ENCODE measurements at places on chromosomes 1 and 21. TPM values are rescaled to one million over a fixed set of nuclear protein-coding genes. Genes with fewer than 3 reads are reported as not detected.

TBX19 gene
- 0.43 TPM for total RNA-seq

OR2T11 gene
- total RNA-seq: not detected

OR2T2 gene
- total RNA-seq: not detected

GJA5 gene
- total RNA-seq: 11.3 TPM

MAN1C1 gene
- total RNA-seq: 19.5 TPM

DNA sequence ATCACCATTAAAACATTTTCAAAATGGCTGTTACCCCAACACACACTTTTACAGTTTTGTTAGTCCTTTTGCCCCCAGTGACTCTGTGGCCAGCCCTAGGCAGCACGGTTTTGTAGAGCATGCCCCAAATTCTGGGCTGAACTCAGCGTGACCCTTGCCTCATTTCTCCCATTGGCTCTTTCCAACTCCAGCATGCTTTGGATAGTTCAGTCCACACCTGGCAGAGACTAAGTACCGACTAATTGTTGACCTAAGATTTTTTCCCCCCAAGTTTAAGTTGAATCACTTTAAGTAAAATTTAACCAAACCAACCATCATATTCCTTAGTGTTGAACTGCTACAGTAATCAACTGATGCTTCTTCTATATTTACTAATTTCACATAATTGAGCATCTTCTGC lies 62.4 kb upstream of the LRRC8B start:
- DNase-seq: no peak

DNA sequence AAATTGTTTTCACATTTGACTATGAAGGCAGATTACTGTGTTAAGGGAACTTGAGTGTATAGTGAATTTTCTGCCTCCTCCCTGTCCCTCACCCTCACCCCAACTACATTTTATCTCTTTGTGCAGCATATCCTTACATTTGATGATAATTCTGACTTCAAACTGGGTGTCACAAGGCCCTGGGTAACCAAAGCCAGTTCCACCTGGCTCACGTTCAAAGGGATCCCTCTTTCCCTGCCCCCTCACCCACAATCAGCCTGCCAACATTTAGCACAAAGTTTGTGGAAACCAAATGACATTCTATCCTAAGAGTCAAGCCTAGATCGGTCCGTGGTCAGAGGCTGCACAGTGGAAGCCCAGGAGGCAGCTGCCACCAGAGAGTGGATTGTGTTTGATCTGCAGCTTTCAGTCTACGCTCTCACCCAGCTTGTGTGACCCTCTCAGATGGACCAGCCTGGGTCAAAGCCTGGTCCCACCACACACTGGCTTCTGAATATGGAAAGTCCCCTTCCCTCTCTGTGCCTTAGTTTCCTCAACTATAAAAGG lies 10.3 kb downstream of the KIAA0040 start:
- no peak for DNase-seq

- no peak for DNase-seq
Measured at GRCh38 chr1:164511001-164511705, 47.8 kb upstream of the PBX1 start.

GRCh38 chr1:178768423-178768822 lies 43.4 kb downstream of the RALGPS2 start:
- no peak for DNase-seq

RNASEL gene
- 2.9 TPM for total RNA-seq

- no peak for DNase-seq
Measured at GRCh38 chr1:186426118-186426517, 34.8 kb downstream of the PDC start.

FAM151A gene
- 1.5 TPM for total RNA-seq

CCDC30 gene
- total RNA-seq: 1.9 TPM

ZZZ3 gene
- 30.2 TPM for total RNA-seq

- DNase-seq: no peak
Measured at GRCh38 chr1:11828511-11828910, 19.1 kb downstream of the NPPA start.

DNA sequence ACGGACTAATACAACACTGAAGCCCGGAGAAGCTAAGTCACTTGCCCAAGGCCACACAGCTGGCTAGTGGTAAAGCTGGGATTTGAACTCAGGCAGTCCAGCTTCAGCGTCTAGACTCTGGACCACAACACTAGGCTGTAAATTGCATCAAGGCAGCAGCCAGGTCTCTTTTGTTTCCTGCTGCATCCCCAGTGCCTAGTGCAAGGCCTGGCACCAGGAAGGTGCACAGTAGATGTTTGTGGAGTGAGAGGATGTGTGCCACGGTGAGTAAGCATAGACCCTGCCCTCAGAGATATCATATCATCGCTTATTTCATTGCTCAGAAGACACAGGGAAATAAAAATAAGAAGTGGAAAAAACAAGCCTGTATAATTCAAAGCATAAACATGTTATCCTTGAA lies 40.9 kb downstream of the IGSF21 start:
- DNase-seq: no peak

DNA sequence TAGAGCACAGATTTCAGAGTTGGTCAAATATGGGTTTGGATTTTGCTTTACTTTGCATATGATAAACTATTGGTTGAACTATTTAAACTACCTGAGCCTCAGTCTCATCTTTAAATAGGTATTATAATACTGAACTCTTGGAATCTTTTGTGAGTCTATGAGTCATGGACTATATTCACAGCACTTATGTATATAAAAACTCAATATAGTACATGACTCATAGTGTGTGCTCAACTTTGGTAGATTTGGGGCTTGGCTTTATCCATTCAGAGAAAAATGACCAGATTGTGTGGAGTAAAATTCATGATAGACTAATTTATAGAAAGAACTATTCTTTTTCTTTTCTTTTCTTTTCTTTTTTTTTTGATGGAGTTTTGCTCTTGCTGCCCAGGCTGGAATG lies 28.7 kb downstream of the FCRL3 start:
- DNase-seq: no peak

DNA sequence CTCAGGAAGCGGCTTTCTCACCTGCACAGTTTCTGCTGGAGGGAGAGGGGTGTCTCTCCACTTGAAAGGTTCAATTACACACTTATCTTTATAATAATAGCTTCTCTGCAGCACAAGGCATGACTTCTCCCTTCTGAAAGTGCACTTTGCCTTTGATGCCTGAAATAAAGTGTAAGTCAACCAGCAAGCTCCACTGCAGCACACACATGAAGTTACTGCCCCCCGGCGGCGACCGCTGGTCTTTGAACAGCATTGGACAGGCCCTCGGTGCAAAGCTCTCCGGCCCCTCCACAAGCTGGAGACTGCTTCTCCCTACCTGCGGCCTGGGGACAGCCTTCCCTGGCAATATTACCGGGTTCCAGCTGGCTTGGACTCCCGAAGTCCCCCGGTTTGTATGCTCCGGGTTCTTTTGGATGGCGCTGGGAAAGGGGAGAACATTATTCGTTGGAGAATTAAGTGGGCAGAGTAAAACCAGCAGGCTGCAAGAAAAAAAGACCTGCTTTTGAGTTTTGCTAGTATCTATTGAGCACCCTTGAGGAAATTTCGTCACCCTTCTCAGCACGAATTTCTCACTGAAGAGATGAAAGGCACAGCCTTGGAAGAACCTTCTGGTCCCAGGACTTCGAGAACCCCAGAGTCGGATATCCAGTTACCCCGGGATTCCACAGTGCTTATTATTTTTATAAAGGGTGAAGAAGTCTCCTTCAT lies 11.8 kb downstream of the RCAN1 start:
- peak; percentile 92 for DNase-seq

FGR gene
- 5.1 TPM for total RNA-seq

DNA sequence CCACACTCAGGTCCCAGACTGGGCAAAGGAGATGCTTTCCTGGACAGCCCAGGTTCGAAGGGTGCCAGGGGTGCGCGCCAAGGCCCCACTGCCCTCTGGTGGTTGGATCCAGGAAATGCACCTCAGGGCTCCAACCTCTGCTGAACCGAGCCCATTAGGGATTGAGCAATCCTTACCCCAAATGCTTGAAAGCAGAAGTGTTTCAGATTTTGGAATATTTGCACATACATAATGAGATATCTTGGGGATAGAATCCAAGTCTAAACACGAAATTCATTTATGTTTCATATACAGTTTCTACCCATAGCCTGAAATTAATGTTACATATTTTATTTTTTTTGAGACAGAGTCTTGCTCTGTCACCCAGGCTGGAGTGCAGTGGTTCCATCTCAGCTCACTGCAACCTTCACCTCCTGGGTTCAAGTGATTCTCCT lies 57.4 kb downstream of the SLC9A1 start:
- DNase-seq: peak; percentile 90

RHD gene
- not detected for total RNA-seq

NPHS2 gene
- not detected for total RNA-seq

DNAH14 gene
- 4.6 TPM for total RNA-seq

MUTYH gene
- 8.3 TPM for total RNA-seq

CACNA1E gene
- 3.7 TPM for total RNA-seq

DNA sequence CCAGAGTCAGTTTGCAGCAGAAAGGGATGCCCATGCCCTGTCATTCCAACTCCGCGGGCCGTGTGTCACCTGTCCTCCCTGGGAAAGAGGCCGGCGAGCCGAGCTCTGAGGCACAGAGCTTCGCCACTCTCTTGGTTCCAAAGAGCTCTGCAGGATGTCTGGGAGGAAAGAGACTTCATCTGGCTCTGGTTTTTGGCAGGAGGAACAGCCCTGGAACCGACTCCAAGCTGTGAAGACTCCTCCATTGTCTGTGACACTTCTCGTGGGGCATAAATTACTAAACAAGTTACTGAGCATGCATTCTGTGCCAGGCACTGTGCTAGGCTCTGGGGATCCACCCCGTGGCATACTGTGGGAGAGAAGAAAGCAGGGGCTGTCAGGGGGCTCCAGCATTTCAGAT lies 3.9 kb upstream of the FAM151A start:
- no peak for DNase-seq

DNA sequence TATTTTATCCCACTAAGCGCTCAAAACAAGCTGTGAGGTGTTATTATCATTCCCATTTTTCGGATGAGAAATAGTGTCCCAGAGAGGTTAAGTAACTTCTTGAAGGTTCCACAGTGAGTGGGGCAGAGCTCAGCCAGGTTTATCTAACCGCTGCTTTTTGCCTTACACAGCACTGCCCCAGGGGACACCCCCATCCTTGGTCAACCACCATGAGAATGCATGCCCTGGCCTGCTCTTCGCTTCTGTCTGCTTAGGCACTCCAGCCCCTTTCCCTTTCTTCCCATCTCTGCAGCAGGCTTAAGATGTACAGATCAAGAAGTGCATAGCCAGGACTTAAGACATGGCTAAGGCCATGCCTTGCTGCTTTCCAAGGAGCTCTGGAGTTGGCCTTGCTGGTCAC lies 159.0 kb upstream of the CD34 start:
- no peak for DNase-seq

- no peak for DNase-seq
Measured at GRCh38 chr1:159196543-159196942, 8.1 kb upstream of the ACKR1 start.

HLX gene
- total RNA-seq: 5.0 TPM

Data from Right ventricle myocardium inferior (tissue), 1 donor.